ENCODE measurements at places on chromosomes 4 and X.

- no peak for DNase-seq
Observed at GRCh38 chr4:128517739-128518510, 230.3 kb upstream of the PGRMC2 start.

GRCh38 chrX:116409219-116409618 is 27.2 kb upstream of the SLC6A14 start:
- DNase-seq, result no peak

DNA sequence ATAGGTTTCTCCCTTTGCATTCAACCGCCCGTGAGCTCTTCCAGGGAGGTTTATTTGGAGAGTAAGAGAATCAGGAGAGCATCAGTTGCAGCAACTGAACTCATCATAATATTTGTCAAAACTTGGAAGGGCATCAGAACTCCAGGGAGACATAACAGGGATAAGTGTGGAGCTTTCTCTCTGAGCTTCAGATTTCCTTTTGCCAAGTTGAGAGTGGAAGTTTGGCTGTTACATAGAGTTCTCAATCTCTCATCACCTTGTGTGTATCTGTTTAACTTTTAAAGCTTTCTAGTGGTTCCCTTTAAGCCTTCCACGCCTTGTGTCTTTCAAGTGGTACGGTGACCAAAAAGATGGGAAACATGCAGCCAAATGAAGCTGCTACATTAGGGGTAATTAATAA is 18.8 kb downstream of the BMP3 start:
- DNase-seq, result no peak

DNA sequence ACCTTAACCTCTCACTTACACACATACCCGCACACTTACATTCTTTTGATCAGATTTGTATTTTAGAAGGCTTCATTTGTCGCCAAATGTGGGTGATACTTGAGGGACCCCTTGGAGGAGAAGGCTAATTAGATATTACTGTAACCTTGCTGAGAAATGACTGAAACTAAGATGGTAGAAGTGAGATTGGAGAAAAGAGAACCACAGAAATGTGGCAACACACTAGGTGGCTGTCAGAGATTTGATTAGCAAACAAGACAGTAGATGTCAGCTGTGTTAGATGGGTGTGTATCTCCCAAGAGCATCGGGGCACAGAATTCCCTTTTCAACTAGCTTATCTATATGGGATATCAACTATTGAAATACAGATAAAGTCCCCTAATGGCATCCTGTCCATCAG is 149.3 kb upstream of the FABP2 start:
- no peak for DNase-seq

- no peak for DNase-seq
Observed at GRCh38 chrX:25043192-25043591, 27.4 kb upstream of the ARX start.

- no peak for DNase-seq
Observed at GRCh38 chrX:27995611-27996010, 14.4 kb upstream of the DCAF8L1 start.

DNA sequence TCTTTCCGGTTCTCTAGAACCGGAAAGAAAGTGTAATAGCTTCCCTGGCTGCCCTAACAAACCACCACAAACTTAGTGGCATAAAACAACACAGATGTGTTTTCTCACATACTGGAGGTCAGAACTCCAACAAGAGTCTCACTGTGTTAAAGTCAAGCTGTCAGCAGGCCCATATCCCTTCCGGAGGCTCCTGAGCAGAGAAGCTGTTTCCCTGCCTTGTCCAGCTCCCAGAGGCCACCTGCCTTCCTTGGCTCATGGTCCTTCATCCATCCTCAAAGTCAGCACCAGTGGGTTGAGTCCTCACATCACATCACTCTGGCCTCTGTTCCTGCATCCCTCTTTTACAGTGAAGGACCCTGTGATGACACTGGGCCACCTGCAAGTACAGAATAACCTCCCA is 49.8 kb upstream of the HMX1 start:
- DNase-seq, result no peak

DNA sequence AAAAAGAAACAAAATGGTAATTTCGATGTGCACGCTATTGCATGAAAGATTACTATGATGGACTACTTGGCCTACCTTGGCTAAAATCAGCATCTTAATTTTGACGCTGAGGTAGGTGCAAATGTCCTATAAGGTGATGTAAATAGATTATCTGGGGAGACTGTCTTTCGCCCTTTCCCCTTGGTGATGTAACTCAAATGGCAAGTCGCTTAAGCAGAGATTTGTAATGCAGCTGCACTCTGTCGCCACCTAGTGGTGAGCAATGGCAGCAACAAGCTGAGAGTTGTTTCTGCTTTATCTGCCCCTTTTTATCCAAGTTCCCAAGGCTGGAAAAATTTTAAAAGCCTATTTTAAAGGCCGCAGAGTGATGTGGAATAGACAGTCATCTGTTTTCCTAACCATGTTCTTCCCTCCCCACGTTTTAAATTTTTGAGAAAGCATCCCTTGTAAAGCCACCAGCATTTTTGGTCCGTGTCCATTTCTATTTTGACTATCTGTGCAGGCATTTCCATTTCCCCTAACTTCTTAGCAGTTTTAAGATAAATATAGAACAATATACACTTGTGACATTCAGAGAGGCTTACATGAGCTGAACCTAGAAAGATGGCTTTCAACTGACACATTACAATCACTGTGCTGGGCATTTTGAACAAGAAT is 62.4 kb upstream of the PDLIM3 start:
- DNase-seq, result peak; percentile 40

DNA sequence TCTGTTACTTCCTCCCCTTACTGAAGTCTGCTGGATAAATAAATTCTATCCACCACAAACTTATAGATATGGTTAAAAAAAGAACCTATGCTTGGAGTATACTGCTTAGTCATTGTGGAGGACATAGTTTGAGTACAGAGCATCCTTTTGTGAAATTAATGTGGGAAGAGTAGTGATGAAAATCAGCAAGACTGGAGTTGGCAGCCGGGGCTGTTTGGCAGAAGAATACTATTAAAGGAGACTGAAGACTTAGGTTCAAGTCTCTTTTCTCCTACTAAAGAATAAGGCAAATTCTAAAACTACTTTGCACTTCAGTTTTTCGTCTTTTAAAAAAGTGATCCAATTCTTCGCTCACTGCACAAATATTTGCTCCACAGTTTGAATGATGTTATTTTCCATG is 326.6 kb upstream of the ATOH1 start:
- no peak for DNase-seq

- DNase-seq, result no peak
Observed at GRCh38 chr4:81428002-81428401, 43.7 kb downstream of the RASGEF1B start.

DNA sequence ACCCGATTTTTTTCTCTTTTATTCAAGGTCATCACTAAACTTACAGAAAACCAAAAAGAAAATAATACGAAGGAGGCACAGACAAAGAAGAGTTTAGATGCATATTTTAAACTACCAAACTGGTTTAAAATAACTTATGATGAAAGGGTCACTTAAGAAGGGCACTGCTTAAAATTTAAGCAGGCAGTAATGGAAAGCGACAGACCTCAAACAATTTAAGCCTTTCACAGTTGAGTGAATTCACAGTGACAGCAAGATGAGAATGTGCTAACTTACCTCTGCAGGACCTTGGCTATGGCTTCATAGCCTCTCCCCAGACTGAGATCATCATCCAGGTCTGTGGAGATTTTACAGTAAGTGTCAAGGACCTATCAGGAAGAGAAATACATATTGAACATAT is 112.1 kb downstream of the TTC29 start:
- DNase-seq, result no peak

DNA sequence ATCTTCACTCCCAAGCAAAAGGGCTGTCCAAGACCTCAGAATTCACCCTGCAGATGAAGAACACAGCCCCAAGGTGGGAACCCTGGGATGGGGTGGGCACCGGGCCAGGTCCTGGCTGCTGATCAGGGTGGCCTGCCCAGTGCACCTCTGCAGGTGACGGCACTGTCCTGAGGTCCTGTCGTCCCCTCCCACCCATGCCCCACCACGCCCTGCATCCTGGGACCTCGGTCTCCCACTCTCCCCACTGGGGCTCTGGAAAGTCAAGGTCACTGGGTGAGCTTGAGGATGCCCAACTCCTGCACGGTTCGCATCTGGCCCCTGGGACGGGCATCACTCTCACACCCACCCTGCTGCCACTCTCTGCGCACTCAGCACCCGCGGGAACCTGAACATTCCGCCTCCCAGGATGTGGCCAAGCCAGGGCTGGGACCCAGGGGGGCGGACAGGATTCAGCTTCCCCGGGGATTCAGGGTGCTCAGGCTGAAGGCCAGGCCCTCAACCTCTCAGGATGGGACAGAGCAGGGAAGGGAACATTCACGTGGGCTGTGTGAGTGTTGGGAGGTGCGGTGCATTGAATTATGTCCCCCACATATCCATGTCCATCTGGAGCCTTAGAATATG is 115.9 kb downstream of the CPZ start:
- no peak for DNase-seq

DNA sequence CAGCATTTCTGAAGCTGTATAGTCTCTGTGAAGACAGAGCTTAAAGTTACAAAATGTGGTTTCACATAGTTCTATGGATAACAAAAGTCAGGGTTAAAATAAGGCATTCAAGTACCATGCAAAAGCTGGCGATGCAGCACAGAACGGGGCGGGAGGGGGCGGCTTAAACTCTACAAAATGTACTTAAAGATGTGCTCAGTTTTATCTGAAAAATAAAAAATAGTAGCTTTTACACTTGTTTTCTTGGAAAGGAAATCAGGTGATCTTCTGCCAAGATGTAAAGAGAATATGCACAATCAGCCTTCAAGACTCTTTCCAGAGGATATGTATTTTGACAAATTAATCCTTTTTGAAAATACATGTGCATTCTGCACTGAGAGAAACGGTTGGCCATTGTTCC is 301.7 kb upstream of the EMCN start:
- no peak for DNase-seq

DNA sequence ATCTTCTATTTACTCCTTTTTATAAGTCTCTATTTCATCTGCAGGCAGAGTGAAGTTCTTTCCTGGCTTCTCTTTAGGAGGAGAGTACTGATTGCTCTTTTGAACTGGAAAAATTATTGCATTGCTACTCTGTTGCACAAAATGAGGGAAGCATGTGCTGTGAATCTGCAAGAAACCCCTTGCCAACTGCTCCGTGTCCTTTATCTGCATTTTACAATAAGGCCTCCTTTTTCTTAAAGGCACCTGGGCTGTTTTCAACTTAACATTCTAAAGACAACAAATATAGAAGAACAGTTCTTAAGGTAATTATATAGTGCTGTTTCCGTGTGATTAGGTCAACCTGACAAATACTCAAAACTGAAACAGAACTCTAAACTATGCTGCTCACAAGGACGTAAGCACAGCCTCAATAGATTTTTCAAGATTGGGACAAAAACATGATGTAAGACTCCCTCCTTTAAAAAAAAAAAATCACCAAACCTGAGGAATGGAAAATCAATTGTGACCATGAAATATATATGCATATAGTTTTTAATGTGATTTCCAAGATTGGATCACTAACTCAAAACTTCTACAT is 716.6 kb upstream of the INTU start:
- no peak for DNase-seq

DNA sequence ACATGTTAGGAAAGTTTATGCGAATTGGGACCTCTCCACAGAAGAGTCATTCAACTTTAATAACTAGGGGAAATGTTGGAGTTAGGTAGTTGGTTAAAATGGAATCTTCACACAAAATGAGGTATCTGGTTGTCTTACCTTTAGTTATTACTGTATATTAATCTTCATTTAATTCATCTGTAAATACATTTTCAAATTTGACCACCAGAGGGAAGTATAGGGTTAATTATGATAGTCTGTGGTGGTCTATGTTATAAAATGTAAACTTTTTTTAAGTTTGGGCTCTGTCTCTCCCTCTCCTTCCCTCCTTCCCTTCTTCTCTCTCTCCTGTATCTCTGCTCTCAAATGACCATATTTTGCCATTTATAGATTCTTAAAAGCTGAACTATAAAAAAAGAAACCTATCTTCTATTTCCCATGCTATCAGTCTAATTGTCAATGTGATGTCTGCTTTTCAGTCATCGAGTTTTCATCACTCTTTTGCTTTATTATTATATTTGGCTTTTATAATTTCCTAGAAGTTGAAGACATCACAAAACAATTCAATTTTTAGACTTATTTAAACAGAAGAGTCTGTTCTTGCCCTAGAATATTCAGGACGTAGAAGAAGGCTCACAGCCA is 49.8 kb downstream of the TMEM144 start:
- no peak for DNase-seq

DNA sequence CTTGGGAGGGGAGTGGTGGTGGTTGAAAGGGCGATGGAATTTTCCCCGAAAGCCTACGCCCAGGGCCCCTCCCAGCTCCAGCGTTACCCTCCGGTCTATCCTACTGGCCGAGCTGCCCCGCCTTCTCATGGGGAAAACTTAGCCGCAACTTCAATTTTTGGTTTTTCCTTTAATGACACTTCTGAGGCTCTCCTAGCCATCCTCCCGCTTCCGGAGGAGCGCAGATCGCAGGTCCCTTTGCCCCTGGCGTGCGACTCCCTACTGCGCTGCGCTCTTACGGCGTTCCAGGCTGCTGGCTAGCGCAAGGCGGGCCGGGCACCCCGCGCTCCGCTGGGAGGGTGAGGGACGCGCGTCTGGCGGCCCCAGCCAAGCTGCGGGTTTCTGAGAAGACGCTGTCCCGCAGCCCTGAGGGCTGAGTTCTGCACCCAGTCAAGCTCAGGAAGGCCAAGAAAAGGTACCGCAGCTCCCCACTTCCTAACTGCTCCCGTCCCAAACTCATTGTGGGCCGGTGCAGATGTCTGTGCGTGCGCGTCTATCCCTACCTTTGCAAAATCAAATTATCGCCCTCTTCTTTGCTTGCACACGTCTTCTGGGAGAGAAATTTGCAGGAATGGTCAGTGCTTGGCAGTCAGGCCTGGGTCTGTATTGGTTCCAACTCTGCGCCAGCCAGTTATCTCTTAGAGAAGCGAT is 533 bp downstream of the IL15 start:
- DNase-seq, result peak; percentile 6

- no peak for DNase-seq
Observed at GRCh38 chr4:66373268-66373667, 703.0 kb upstream of the EPHA5 start.

DNA sequence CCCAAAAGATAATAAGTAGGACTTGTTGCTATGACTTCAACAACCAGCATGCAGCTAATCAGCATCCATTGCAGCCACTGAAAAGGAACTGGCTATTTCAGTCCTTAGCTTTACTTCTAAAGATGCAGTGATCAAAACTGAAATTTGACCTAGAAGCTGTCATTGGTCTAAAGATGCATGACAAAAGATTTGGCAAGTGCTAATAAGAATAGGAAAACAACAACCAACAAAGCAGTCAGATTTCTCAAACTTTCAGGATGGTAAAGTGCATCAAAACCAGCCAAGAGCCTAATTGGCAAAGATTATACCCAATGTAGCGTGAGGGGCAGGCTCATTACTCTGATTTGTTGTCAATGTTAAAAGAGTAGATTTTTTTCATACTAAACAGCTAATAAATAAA is 77.1 kb upstream of the WDR17 start:
- DNase-seq, result no peak

- no peak for DNase-seq
Observed at GRCh38 chr4:165343353-165344191, 16.1 kb downstream of the MSMO1 start.

GRCh38 chr4:145956288-145956890 is 17.8 kb upstream of the ZNF827 start:
- DNase-seq, result peak; percentile 21

- no peak for DNase-seq
Observed at GRCh38 chr4:106172861-106173260, 143.1 kb downstream of the TBCK start.

- DNase-seq, result no peak
Observed at GRCh38 chrX:43618366-43619205, 37.5 kb upstream of the MAOA start.

Measured in stimulated activated CD4-positive, alpha-beta T cell treated with anti-CD3 and anti-CD28 coated beads, Interleukin-1b, Interleukin-23, amount 100 ng/mL, for 24 hours (primary cell).